ENCODE measurements at places on chromosomes 11 and 22.
A peak's percentile ranks its signal among the peaks of the same experiment; 100 is the strongest.

- DNase-seq, result no peak
Observed at GRCh38 chr22:47394504-47395440, 632.3 kb downstream of the TBC1D22A start.

DNA sequence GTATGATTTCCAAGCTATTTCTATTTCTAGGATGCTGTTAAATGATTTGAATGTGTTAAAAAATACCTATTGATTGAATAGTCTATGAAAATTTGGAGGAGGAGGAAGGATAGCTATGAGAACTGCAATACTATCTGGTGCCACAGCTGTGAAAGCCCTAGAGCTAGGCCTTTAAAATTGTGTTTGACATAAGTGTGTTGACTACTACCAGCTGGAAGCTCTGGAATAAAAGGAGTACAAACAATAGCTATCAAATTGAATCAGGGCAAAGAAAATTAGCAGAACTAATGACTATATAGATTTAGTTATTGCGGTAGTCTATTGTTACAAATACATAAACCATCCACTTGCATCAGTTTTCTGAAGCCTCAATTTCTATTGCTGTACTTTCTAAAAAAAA lies 124.8 kb upstream of the CNTN5 start:
- no peak for DNase-seq

GRCh38 chr22:41106122-41106968 lies 14.0 kb downstream of the EP300 start:
- DNase-seq, result no peak

DNA sequence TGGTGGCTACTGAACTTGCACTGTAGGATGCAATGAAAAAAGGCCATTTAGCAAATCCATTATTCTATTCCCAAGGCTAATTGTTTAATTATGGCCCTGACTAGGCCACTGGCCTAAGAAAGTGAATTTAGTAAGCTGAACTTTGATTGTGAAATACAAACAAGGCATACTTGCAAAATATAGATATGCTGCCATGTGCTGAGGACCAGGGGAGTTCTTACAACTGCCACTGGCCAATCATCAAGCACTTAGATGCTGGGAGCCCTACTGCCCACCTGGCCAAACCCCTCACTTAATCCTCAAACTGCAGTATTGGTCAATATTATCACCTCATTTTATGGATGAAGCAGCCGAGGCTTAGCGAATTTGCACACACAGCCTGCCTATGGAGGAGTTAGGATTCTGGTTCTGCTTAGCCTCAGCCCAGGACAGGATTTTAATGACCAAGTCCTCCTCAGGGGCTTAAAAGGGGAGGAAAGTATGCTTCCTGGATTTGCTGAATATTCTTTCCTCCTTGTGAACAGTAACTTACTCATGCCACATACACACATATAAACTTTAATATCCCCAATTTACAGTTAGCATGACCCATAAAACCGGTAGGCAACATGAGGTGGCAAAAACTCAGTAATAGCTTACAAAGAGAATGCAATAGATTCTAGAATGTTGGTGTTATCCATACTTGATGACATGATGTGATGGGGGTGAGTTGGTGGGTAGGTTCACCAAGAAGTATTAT lies 39.3 kb downstream of the CD44 start:
- DNase-seq, result no peak

DNA sequence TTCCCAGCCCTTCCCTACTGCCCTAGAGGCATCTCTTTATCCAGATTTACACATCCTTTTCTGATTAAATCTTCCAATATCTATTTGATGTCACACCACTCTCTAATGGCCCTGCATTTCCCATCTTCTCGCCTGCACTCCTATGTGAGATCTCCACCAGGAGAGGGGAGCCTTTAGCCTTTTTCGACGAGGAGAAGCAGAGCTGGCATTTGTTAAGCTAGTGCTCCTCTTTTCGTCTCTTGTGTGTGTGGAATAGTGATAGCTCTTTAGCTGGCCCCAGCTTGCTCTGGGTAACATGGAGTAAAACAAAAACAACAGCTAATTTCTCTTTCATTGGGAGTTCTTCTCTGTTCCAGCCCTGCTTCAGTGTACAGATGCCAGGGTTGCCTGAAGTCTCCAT lies 536.5 kb downstream of the NTM start:
- no peak for DNase-seq

DNA sequence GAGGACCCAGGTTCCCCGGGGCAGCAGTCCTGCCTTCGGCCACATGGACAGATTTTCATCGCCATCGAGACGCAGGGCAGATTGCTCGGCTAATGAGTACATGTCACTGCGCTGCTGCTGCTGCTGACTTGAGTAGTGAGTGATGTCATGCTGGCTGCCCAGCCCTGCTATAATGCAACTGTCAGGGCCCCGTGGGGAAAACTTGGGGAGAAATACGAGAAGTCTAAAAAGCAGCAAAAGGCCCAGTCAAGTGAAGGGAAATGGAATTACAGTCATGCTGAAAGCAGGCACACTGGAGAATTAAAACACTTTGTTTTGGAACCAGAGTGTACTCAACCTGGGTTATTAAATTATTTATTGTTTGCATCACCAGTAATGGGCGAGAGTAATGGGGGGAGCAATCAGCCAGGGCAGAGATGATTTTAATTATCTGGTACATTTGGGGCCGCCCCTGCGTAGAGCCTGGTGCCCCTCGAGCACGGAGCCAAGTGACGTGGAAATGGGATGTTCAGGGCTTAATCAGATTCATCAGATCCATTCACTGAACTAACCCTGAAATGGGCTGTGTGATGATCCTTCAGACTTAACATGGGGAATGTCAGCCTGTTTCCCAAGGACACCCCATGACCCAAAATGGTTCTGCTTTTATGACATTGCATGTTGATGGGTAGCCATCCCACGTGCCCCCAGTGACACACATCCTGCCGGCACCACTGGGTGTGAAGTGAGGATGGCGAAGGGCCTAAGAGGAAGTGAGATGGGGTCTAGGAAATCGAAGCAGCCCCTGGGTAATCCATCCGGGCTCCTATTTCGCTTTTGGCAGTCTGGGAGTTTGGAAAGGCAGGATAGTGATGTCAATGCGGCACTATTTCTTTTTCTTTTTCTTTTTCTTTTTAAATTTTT lies 241.6 kb upstream of the CADM1 start:
- DNase-seq, result no peak

- DNase-seq, result no peak
Observed at GRCh38 chr11:119854521-119854920, 125.5 kb upstream of the NECTIN1 start.

- DNase-seq, result no peak
Observed at GRCh38 chr11:118662401-118663271, 16.8 kb downstream of the TREH start.

GRCh38 chr11:23732026-23732425 lies 764.8 kb upstream of the LUZP2 start:
- peak; percentile 25 for DNase-seq

- DNase-seq, result no peak
Observed at GRCh38 chr11:77075425-77075905, 8.7 kb downstream of the CAPN5 start.

DNA sequence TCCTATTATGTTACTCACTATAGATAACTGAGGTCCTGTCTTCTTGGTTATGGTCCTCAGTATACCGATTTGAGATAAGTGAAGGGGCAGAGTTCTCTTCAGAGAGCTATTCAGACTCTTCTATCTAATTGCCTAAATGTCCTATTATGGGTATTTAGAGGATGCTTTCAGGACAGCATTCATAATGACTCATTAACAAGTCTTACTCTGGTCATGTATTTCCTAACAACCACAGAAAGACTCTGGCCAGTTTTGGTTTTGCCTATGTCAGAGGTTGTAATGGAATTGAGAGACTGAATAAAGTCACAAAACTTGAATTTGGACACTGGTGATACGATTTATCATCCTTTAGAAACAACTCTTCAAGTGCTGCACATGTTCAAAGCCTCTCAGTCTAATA lies 1233.0 kb downstream of the JRKL start:
- DNase-seq, result no peak

DNA sequence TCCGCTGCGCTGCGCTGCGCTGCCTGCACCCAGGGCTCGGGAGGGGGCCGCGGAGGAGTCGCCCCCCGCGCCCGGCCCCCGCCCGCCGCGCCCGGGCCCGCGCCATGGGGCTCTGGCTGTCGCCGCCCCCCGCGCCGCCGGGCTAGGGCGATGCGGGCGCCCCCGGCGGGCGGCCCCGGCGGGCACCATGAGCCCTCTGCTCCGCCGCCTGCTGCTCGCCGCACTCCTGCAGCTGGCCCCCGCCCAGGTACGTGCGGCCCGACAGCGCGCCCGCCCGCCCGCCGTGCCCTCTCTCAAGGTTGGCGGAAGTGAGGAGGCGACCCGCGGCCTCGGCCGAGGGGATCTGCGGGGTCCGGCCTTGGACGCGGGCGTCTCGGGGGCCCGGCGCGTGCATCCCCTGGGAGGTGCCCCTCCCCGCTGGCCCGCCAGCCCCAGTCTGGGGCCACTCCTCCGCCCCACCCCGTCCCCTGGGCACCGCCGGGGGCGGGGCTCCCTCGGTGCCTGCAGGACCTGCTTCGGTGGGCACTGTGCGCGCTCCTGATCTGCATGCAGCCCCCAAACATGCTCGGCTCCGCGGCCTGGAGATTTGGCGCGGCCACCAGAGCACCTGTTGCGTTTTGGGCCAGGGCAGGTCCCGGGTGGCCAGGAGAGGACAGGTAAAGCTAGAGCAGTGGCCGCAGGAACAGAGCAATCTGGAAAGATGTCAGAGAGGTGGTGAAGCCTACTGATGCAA lies 429 bp downstream of the VEGFB start:
- DNase-seq, result peak; percentile 53

DNA sequence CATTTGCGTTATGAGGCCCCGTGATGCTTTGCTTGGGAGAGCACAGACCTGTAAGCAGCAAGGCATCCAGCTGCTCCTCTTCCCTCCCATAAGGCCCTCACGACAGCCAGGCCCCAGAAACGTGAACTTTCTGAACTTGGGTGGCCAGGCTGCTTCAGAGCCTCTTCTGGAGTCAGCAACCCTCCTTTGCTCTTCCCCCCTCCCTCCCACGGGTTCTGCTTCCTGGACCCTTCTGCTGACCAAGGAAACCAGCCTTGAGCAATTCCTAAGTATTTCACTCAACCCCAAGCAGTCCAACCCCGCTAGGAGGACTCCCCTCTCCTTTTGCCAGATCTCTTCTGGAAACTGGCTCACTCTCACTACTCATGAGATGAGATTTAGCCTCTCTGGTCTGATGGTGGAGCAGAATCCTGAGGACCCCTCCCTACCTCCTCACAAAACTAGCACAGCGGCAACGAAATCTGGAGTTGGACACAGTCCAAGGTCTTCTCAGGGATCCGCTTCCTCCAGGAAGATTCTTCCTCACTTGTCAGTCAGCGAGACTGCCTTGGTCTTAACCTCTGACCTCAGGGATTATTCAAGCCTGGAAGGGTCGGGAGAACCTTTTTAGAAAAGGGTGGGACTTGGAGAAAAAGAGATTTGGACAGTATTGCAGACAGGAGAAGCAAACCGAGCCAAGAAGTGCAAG lies 86.2 kb downstream of the UBASH3B start:
- peak; percentile 44 for DNase-seq

DNA sequence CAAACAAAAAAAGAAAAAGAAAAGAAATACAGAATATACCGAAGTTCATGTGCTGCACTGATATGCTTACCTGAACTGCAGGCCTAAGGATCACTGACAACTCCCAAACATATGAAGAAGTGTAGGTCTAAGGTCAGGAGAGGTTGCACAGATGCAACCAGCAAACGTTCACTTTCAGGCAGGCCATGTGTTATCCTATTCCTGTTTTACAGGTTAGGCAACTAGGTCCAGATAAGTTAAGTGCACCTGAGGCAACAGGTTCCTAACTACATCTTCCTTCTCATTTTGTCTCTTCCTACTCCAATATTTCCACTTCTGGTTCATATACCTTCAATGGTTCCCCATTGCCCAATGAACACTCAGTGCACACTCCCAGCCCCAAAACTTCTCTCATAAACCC lies 15.1 kb downstream of the PI4KA start:
- no peak for DNase-seq

Data from AG08396 (cell line).